ENCODE measurements at places on chromosomes 16 and 17. TPM values are rescaled to one million over a fixed set of nuclear protein-coding genes. Genes with fewer than 3 reads are reported as not detected.

DNA sequence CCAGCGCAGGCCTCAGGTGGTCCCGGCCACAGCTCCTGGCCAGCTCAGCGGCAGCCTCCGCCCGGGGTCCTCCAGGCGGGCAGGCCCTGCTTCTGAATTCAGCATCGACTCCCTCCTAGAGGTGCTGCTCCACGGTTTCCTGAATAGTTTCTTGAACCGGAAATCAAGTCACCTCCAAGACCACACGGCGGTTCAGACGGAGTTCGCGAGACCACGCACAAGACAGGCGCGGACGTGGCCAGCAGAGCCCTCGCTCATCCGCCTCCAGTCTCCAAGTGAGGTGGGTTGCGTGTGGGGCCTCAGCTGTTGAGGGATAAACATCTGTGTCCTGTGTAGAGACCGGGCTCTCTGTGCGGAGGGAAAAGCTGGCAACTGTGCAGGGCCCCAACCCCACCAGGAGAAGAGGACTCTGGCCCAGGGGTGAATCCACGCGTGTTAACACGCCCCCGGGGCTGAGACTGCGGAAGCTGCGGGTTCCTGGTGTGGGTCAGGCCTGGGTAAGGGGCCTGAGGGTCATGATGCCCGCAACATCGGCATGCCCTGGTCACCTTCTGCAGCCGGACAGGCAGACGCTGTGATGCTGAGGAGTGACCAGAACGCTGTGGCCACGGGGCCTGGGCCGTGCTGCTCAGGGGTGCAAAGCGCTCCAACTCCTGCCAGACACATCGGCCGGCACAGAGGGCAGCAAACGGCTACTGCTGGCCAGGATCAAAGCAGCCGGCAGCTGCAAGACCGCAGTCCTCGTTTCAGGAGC lies 55.0 kb upstream of the METRNL start:
- DNase-seq: no peak
- no peak overlapping the region for H3K4me3 ChIP-seq
- H3K4me1 ChIP-seq: peaks cover 26% of the 10 kb centered on the region

DNA sequence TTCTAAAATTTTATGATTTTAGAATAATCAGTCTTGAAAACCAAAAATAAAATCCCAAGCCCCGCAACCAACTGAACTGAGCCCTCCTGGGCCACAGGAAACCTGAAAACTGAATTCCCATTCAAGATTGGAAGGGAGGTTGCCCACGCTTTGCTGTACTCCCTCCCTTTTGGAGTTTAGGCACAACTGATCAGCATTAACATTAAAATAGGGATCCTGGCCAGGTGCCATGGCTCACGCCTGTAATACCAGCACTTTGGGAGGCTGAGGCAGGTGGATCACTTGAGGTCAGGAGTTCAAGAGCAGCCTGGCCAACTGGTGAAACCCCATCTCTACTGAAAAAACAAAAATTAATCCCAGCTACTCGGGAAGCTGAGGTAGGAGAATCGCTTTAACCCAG lies 52.7 kb upstream of the NETO2 start:
- H3K4me3 ChIP-seq: no peak overlapping the region
- H3K27ac ChIP-seq: no peak overlapping the region
- no peaks in the 10 kb centered on the region for H3K27me3 ChIP-seq
- no peak for DNase-seq

DRC3 gene
- total RNA-seq: 0.06 TPM

MPHOSPH6 gene
- total RNA-seq: 36.7 TPM

CXCL16 gene
- total RNA-seq: 0.94 TPM

NPB gene
- total RNA-seq: 0.69 TPM

CTRB1 gene
- total RNA-seq: not detected

KRT27 gene
- not detected for total RNA-seq

All from activated CD4-positive, alpha-beta T cell treated with anti-CD3 and anti-CD28 coated beads, Interleukin-2, amount 10 ng/mL, durations not matched to agents 7 days and 5 days (primary cell).